CD4-positive, alpha-beta T cell (primary cell): ENCODE measurements at places on chromosomes 7 and 10. TPM values are rescaled to one million over a fixed set of nuclear protein-coding genes. Genes with fewer than 3 reads are reported as not detected.
A peak's percentile ranks its signal among the peaks of the same experiment; 100 is the strongest.

Gene ZNF804B
- total RNA-seq, result not detected

Gene AS3MT
- total RNA-seq, result 0.67 TPM

Gene EIF4EBP2
- total RNA-seq, result 22.6 TPM

Gene CLRN3
- total RNA-seq, result not detected

Gene PTF1A
- total RNA-seq, result not detected

- no peak for DNase-seq
Measured at GRCh38 chr7:95686109-95686508, 86.2 kb upstream of the DYNC1I1 start.

DNA sequence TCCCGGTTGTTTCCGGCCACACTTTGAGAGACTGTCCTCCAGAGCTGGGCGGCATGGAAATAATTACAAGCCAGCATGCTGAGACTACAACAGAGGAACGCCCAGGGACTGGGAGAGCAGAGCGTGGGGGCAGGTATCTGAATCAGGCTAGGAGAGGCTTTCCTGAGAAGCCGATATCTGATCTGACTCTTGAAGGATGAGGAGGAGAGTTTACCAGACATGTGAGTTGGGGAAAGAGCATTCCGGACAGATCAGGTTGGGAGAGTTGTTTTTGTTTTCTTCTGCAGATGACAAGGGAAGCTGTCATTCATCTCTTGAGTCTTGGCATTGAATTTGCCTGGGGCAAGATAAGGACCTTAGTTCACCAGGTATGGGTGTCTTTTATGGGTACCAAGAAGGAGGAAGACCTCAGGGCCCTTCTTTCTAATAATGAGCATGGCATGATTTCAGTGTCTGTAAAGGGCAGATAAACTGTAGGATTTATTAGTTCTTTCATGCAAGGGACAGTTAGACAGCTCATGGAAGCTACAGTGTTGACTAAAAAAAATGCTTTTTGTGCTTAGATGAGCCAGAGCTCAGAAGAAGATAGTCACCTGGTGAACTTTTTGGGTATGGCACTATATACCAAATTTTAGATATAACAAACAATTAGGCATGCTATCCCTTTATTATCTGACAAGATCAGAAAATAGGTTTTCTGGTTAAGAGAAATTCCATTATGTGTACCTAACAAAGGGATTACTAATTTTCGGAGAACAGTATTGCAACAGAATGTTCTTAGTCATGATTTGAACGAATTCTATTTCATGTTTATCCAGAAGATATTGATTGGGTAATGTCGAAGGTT, 36.2 kb downstream of the WBP1L start:
- DNase-seq, result no peak

DNA sequence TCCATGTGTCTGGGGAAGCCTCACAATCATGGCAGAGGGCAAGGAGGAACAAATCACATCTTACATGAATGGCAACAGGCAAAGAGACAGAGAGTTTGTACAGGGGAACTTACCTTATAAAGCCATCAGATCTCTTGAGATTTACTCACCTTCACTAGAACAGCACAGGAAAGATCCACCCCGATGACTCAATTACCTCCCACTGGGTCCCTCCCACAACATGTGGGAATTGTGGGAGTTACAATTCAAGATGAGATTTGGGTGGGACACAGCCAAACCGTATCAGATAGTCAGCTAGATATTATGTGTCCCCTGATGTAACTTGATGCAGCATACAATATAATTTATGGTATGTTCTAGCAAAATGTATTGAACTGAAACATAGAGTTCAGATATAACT, 14.1 kb upstream of the CEP41 start:
- no peak for DNase-seq

DNA sequence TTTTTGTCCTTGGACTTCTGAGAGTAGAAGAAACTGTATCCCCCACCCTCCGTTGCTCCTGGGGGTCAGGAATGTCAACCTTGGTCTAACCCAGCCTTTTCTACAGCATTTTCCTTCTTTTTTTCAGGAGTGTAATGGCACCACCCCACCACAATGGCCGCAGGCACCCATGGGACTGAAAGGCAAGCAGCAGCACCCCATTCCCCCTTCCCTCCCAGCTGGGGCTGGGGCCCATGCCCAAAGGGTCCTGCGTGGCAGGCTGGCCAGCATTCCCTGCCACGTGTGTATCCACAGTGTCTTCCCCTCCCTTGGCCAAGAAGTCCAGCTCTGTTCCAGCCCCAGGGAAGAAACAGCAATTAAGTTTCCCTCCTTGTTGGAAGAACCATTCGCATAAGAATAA, 106.9 kb downstream of the ZPBP start:
- DNase-seq, result no peak

- no peak for DNase-seq
Measured at GRCh38 chr10:26455567-26456315, 17.6 kb downstream of the APBB1IP start.

- no peak for DNase-seq
Measured at GRCh38 chr7:41134300-41135255, 568.3 kb downstream of the INHBA start.

GRCh38 chr7:29969738-29970137, 19.9 kb downstream of the SCRN1 start:
- DNase-seq, result no peak

DNA sequence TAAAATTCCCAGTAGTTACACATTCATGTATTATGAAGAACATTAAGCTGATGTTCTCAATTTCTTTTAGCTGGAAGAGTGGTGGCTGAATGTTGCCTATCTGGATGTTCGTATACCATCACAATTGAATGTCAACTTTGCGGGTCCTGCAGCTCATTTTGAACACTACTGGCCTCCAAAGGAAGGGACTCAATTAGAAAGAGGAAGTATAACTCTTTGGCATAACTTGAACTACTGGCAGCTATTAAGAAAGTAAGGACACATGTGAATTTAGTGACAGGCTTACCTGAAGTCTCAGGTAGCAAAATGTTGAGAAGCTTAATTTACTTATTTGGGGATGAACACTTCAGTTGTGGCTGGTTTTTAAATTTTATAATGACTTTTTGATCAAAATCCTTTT, 15.9 kb downstream of the CROT start:
- DNase-seq, result no peak

DNA sequence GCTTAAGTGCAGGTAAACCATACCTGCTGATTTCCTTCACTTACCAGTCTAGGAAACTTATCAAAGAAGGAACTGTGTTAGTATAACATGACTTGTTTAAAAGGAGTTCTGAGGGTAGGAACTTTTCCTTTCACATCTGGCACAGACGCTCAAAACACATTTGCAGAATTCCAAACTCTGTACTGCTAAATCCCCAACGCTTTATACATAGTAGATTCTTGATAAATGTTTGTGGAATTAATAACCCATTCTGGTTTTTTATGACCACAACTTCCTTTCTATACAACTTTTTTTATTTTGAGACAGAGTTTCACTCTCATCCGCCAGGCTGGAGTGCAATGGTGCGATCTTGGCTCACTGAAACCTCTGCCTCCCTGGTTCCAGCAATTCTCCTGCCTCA, 7.7 kb upstream of the TRUB1 start:
- no peak for DNase-seq

DNA sequence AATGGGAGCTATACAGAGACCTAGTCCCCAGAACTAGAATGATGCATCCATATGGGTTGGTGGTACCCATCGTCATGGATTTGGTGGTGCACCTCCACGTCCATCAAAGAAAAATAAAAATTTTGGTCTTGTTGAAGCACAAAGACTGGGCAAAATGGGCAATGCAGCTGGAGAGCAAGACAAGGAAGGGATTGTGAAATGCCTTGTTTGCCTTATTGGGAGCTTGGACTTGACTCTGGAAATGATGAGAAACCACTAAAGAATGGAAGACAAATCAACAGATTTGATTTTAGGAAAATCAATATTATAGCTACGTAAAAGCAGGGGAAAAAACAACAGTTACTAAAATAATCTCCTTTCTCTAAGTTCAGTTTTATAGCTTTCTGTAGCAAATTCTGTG, 150.9 kb downstream of the CPED1 start:
- no peak for DNase-seq

DNA sequence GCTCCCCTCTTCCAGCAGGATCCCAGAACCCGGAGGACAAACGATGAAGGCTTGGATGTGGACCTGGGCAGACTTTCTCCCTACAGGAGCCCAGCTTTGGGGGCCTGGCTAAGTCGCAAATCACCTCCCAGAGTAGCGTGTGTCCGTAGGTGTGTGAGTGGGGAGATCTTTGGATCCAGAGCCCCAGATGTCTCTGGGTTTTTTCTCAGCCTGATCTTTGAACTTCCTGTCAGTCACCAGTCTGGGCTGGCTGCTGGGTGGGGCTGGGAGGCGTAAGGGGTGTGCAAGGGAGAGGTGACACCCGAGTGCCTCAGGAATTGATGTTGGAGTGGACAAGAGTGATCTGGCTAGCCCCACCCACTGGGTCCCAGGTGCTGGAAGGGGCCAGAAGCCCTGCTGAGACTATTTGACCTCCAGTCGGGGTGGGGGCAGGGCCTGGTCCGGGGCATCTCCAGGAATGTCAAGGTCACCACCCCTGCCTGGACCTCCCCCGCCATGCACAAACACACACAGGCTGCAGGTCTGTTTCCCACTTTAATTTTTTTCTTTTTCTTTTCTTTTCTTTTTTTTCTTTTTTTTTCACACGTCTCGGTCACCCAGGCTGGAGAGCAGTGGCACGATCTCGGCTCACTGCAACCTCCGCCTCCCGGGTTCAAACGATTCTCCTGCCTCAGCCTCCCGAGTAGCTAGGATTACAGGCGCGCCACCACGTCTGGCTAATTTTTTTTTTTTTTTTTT, at the start of gene MOGAT3:
Gene MOGAT3, minus strand, starts transcription at position 175 of the 738 bp plus-strand sequence. CDS start 182 bp downstream, outside the sequence.
- no peak for DNase-seq

- no peak for DNase-seq
Measured at GRCh38 chr7:90839316-90839715, 243.2 kb downstream of the CDK14 start.

DNA sequence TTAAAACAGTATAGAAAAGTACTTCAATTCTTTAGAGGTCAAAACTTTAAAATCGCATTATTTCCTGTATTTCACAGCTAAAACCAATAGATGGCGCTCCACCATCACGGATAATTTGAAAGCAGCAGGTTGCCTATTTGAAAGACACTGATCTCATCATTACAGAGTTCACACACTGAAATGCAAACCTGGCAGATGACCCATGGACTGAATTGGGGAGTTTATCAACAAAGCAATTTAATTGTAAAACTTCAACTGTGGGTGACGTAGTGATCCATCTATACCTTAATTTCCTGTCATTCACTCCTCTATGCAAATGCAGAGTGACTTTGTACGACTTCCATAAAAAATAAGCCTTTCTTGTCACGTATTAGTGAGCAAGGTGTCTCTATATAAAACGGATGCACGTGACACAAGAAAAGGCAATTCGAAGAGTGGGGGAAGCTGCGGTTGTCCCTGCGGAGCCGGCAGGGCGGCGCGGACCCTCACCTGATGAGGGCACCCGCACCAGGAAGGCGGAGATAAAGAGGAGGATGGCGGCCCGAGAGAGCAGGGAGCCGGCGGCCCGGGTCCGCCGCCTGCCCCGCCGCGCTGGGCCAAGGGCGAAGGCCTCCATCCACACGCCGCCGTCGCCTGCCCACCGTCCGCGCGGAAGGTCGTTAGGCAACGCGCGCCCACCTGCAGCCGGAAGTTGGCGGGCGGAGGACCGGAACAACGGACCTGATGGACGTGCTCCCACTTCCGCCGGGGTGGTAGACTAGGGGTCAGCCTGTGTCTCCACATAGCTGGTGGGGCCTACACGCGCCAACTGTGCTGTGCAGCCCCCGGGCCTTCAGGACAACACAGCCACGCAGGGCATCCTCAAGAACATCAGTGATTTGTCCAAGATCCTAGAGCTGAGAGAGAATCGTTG, at the start of gene ZPBP:
Gene ZPBP, minus strand, starts transcription at position 668 of the 913 bp plus-strand sequence. Its CDS starts 52 bp downstream, at position 616.
- DNase-seq, result peak; percentile 28

DNA sequence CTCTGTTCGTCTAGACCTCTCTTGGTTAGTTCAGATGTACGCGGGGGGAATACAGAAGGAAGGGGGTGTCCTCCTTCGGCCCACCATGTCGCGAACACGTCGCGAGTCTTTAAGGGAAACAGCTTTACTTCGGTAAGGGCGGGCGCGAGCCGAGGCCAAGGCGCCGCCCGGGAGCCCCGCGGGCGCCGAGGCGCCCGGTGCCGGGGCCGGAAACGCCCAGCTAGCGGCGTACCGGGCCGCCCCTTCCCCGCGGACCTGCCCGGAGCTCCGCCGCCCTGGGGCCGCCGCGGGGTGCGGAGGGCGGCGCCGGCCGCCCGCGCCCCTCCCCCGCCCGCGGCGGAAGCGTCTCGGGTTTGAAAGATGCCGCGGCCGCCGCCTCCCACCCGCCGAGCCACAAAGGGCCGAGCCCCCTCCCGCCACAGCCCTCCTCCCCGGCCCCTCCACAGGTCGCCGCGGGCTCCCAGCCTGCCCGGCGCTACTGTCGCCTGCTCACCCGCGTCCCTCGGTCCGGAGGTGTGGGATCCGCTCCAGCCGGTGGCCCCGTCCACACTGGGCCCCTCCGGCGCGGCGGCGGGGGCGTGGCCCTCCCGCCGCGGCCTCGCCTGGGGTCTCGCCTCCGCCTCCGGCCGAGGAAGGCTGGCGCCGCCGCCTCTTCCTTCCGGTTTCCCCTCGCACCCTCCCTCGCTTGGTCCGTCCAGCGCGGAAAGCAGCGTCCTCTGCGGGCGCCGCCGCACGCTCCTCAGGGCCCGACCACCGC, at the start of gene KBTBD2:
Gene KBTBD2, minus strand, starts transcription at position 718 of the 757 bp plus-strand sequence. CDS start 12,156 bp downstream, outside the sequence.
- peak; percentile 66 for DNase-seq
